Left renal pelvis (tissue), 4 donors: ENCODE measurements at places on chromosomes 4 and X. TPM values are rescaled to one million over a fixed set of nuclear protein-coding genes. Genes with fewer than 3 reads are reported as not detected.

The THOC2 gene
- polyA plus RNA-seq, result 138 TPM

The MAGEA10 gene
- 0.11 TPM for polyA plus RNA-seq

The BRS3 gene
- polyA plus RNA-seq, result 0.06 TPM

The IL1RAPL2 gene
- 0.97 TPM for polyA plus RNA-seq

The USP17L10 gene
- polyA plus RNA-seq, result not detected

The SLC49A3 gene
- polyA plus RNA-seq, result 3.2 TPM

The UCP1 gene
- polyA plus RNA-seq, result not detected

The OCRL gene
- polyA plus RNA-seq, result 33.5 TPM

The MAGEC2 gene
- polyA plus RNA-seq, result not detected

The MND1 gene
- 15.7 TPM for polyA plus RNA-seq

The IL9R gene
- 0.20 TPM for polyA plus RNA-seq

The KIAA1210 gene
- 2.5 TPM for polyA plus RNA-seq

The HTN1 gene
- not detected for polyA plus RNA-seq

The TMPRSS11A gene
- 0.12 TPM for polyA plus RNA-seq

The ARX gene
- not detected for polyA plus RNA-seq

The CPZ gene
- polyA plus RNA-seq, result 26.8 TPM

The RASL11B gene
- 38.9 TPM for polyA plus RNA-seq

The SMIM31 gene
- 0.42 TPM for polyA plus RNA-seq

The PASD1 gene
- polyA plus RNA-seq, result not detected

The IQCM gene
- polyA plus RNA-seq, result not detected

The TMPRSS11F gene
- not detected for polyA plus RNA-seq

The BEX3 gene
- polyA plus RNA-seq, result 474 TPM

The SLC25A43 gene
- polyA plus RNA-seq, result 3.4 TPM

The RPS6KA6 gene
- polyA plus RNA-seq, result 17.4 TPM

The P2RY10 gene
- not detected for polyA plus RNA-seq

The GJB1 gene
- 31.9 TPM for polyA plus RNA-seq

The H2BW1 gene
- not detected for polyA plus RNA-seq

The HTN3 gene
- polyA plus RNA-seq, result not detected

The CDS1 gene
- polyA plus RNA-seq, result 28.9 TPM

The MAGEA8 gene
- polyA plus RNA-seq, result 0.41 TPM

The MAGEB17 gene
- polyA plus RNA-seq, result not detected

The MUC7 gene
- 0.20 TPM for polyA plus RNA-seq

The PRDM8 gene
- 1.9 TPM for polyA plus RNA-seq
